ENCODE measurements at places on chromosomes 2 and 18. TPM values are rescaled to one million over a fixed set of nuclear protein-coding genes. Genes with fewer than 3 reads are reported as not detected.

DNA sequence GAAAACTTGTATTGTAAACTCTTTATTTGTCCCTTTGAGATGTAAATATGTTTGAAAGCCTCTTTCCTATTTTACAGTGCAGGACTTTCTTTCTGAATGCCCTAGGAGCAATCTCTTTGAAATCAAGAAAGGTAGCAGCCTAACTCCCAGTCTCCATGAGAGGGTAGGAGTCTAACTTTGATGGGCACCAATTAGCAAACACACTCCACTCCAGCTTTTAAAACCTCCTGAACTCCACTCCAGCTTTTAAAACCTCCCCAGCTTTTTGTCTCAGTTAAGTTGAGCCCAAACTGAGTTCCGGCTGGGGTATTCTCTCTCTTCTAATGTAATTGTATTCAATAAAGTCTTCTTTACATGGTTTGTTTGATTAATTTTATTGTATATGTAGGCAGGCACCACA lies 493.7 kb upstream of the CDH7 start:
- DNase-seq: no peak
- H3K36me3 ChIP-seq: no peaks in the 10 kb centered on the region

FBXO41 gene
- total RNA-seq: 11.2 TPM

GRCh38 chr18:39994498-39994897 lies 1960.5 kb upstream of the PIK3C3 start:
- no peaks in the 10 kb centered on the region for H3K4me1 ChIP-seq
- DNase-seq: no peak
- no peak overlapping the region for H3K4me3 ChIP-seq
- H3K27me3 ChIP-seq: no peaks in the 10 kb centered on the region
- no peak overlapping the region for H3K27ac ChIP-seq

NTSR2 gene
- total RNA-seq: not detected

Measured in body of pancreas (tissue), 4 donors.